Chondrocyte (in vitro differentiated cells): ENCODE measurements at places on chromosomes 7 and 10. TPM values are rescaled to one million over a fixed set of nuclear protein-coding genes. Genes with fewer than 3 reads are reported as not detected.

CALHM2 gene
- total RNA-seq = 1.3 to 10.9 TPM (median 9.9 TPM) in 3 replicates

GIMAP8 gene
- total RNA-seq = not detected in 3 replicates

- no peaks in the 10 kb centered on the region for H3K27me3 ChIP-seq
- peak overlapping the region; percentile 62 for H3K27ac ChIP-seq
- peaks cover 46% of the 10 kb centered on the region for H3K4me1 ChIP-seq
- no peak overlapping the region for H3K4me3 ChIP-seq
- H3K36me3 ChIP-seq = peaks cover 4% of the 10 kb centered on the region
Measured at GRCh38 chr10:26792758-26793495, 67.8 kb downstream of the ABI1 start.

- H3K27ac ChIP-seq = no peak overlapping the region
- no peaks in the 10 kb centered on the region for H3K27me3 ChIP-seq
- no peak overlapping the region for H3K4me3 ChIP-seq
- DNase-seq = peak; percentile 59
Measured at GRCh38 chr10:128035557-128035973, 90.7 kb downstream of the MKI67 start.

DNA sequence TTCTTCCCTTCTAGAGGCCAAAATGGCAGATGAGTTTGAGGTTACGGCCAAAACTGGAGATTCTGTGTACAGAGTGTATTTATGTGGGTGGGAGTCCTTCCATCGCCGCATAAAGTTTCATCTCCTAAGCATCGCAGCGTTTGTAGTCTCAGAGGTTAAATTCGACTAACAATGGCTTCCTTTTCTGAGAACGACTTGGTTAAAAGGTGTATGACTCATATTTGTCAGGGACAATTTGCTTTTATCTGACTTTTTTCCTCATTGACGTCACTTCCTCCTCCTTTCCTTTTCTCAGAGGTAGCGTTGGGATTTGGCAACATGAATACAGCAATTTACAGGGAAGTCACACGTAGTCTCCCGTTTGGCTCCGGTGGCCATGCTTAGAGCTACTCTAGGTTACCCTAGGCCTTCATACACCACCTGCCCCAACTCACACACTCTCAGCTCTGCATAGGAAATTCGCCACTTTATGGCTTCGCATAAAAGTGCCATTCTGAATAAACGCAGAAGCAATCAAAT, 37.6 kb upstream of the TCF7L2 start:
- no peak for DNase-seq
- no peaks in the 10 kb centered on the region for H3K36me3 ChIP-seq
- H3K4me1 ChIP-seq = peaks cover 16% of the 10 kb centered on the region
- H3K27ac ChIP-seq = no peak overlapping the region
- no peaks in the 10 kb centered on the region for H3K27me3 ChIP-seq
- H3K4me3 ChIP-seq = no peak overlapping the region
